ENCODE measurements at places on chromosomes 6 and 20. TPM values are rescaled to one million over a fixed set of nuclear protein-coding genes. Genes with fewer than 3 reads are reported as not detected.

The ADAM33 gene
- total RNA-seq = 4.0 TPM

The OOEP gene
- not detected for total RNA-seq

The PACSIN1 gene
- 6.2 TPM for total RNA-seq

DNA sequence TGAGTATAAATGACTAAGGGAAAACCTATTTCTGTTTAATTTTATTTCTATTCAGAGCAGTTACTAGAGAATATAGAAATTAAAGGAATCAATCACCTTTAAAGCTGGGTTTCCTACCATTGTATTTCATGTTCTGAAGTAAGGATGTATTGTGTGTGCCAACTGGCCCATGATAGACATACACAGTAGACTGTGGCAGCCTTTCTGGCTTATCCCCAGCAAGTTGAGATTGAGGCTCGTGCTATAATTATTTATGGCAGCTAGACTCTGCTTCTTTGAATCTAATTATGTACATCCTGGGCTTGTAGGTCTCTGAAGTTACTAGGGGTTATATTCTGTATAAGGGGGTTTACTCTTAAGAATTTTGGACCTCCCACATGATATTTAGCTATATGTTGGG lies 44.4 kb downstream of the ZNF292 start:
- DNase-seq = no peak

DNA sequence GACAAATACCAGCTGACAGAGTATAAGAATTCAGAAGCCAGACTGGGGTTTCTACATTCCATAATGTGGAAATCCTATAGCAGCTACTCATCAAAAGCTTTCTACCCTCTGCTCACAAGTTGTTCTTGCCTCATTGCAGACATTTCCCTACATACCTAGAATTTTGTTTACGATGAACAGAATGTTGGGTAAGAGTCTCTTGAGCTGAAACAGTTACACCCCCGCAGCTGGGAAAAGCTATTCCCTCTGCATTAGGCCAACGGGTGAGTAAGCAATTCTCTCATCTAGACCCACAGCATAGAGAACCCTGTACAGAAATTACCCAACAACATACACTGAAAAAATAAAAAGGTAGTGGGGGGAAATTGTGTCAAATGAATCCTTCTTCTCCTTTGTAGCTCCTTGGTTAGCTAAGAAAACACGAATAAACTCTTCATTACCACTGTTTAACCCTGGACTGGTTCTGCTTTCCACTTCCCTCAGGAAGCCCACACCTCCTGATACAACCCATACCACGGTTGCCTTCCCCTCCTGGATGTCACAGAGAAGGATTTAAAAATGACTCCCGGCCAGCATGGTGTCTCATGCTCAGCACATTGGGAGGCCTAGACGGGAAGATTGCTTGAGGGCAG lies 215.0 kb upstream of the SHLD1 start:
- no peak for DNase-seq
